ENCODE measurements at places on chromosomes 11 and 22.
A peak's percentile ranks its signal among the peaks of the same experiment; 100 is the strongest.

- DNase-seq: peak; percentile 93
These were observed 149.1 kb upstream of the RAG2 start for GRCh38 chr11:36746886-36747710.

- DNase-seq: no peak
These were observed 31.7 kb downstream of the KIRREL3 start for GRCh38 chr11:126968915-126969314.

DNA sequence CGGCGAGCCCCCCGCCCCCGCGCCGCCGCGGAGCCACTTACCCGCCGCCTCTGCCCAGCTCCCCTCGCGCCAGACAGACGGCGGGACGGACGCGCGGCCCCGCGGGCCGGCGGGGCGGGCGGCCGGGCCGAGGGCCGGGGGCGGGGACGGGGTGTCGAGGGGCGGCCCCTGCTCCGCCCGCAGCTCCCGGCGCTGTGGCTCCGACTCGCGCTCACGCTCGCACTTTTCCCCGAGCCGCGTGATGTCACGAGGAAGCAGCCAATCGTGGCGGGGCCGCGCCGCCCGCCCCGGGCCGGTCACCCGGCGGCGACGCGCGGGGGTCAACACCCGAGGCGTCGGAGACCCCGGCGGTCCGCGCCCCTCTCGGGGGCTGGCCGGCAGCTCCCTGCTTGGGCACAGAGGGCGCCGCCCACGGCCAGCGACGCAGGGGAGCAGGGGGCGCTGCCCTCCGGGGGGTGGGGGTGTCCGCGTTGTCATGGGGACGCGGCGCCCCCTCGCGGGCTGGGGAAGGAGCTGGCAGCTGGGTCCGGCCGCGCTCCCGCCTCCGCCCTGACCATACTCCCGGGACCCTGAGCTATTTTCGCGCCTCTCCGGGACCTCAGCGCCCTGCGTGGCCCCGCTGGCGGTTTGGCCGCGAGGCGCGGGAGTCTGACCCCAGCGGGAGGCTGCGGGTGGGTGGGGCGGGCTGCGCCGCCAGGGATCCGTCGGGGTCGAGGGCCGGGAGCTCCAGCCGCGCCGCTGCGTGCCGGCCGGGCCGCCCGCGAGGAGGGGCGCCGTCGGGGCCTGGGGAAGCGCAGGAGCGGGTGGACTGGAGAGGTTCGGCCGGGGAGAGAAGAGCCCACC lies at the start of gene CHRM4:
Gene CHRM4 (minus strand): TSS at position 199 of the 843 bp plus-strand sequence. CDS start 5,219 bp downstream, outside the sequence.
- DNase-seq: no peak

- no peak for DNase-seq
These were observed 14.1 kb downstream of the DERL3 start for GRCh38 chr22:23824476-23825245.

GRCh38 chr11:126925321-126926093 lies 75.1 kb downstream of the KIRREL3 start:
- no peak for DNase-seq

- no peak for DNase-seq
These were observed 1680.6 kb upstream of the RAG2 start for GRCh38 chr11:38278457-38279141.

DNA sequence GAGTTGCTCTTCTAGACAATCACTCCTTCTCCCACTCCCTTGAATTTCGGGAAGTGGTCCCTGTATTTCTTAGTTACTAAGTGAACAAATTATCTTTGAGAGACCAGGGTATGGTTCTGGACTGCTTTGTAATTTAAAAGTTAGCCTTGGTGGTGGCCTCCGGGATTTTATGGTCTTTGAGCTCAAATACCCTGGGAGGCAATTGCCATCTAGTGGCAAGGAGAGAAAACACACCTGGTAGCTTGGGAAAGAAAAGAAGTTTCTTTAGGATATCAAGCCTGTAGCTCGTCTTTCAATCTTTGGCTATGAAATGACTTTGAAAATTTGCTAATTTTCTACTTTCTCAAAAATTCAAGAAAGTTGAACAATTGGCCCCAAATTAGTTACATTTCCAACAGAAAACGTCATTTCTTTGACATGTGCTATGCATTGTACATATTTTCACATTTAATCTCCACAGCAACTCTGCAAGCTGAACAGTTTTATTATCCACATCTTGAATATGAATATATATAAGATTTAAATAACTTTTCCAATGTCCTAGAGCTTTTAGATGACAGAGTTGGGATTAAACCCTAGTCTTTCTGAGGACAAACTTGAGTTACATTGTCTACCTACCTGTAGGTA lies 39.1 kb downstream of the MMP27 start:
- DNase-seq: peak; percentile 61

DNA sequence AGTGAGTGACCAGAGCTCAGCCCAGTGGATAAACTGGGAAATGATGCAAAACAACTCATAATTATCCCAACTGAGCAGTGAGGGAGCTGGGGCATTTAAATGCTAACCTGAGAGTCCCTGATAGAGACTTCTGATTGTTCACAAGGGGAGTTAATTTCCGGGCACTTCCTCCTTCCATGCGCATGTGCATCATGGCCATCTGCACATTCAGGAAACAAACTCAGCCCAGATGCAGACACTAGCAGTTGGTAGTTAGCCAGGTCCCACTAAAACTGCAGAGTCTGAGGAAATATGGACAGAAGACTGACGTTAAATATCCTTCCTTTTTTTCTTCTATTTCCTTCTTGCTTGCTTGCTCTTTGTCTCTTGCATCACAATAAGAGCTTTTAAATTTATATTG lies 852.1 kb upstream of the LRRC4C start:
- no peak for DNase-seq

DNA sequence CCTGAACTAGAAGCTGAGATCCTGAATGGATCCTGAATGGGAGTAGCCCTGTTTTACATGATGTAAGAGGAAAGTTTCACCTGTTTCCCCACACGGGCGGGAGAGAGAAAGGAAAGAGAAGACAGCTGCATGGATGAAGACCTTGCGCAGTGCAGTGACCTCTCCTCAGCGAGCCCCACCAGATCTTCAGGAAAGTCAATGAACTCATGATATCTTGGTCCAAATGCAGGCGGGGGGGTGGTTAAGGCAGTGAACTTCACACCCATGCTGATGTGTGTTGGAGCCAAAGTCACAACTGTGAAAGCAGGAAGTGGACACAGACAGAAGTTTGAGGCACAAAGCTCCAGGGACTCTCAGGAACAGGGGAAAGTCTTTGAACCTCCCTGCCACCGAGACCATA lies 8.6 kb upstream of the FJX1 start:
- no peak for DNase-seq

DNA sequence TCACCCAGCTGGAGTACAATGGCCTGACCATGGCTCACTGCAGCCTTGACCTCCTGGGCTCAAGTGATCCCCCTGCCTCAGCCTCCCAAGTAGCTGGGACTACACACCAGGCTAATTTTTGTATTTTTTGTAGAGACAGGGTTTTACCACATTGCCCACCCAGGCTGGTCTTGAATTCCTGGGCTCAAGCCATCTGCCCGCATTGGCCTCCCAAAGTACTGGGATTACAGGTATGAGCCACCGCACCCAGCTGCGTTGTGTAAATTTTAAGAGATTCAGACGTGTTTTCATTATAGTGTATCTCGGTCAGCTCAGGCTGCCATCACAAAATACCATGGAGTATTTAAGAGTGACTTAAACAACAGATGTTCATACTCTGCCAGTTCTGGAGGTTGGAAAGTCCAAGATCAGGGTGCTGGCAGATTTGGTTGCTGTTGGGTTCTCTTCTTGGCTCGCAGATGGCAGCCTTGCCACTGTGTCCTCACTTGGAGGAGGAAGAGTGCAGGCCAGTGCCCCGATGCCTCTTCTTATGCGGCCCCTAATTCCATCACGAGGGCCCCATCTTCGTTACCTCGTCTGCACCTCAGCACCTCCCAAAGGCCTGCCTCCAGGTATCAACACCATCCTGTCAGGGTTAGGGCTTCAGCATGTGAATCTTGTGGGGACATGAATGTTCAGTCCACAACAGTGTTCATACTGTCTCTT lies 32.6 kb upstream of the PARVB start:
- DNase-seq: no peak

GRCh38 chr11:111976767-111977145 lies 39.6 kb downstream of the DIXDC1 start:
- no peak for DNase-seq

DNA sequence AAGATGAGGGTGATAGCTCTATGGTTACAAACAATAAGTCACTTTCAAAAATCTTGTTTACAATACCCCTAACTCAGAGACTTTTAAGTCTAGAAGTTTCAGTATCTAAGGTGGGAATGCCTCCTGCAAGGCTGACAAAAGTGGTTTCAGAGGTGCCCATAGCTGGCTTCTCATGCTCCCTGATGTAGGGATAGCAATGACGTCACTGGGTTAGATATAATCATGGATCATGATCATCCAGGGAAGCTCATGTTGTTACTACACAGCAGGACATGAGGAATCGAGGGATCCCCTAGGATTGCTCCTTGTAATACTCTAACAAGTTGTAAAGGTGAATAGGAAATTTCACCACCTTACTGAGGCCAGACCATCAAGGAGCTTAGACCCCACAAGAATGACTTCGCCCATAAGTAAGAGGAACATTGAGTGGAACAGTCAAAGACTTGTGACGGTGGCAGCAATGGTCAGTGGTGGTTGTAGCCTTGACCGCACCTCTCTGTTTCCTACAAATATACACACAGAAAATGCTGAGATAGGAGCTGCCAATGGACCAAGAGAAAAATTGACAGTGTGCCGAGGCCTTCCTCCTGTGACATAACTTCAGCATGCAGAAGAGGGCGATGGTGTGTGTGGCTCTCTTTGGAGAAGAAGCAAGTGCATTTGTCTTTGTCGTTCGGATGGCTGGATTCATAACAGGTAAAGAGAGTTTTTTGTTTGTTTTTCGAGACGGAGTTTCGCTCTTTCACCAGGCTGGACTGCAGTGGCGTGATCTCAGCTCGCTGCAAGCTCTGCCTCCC lies 15.6 kb downstream of the APOL4 start:
- DNase-seq: no peak

DNA sequence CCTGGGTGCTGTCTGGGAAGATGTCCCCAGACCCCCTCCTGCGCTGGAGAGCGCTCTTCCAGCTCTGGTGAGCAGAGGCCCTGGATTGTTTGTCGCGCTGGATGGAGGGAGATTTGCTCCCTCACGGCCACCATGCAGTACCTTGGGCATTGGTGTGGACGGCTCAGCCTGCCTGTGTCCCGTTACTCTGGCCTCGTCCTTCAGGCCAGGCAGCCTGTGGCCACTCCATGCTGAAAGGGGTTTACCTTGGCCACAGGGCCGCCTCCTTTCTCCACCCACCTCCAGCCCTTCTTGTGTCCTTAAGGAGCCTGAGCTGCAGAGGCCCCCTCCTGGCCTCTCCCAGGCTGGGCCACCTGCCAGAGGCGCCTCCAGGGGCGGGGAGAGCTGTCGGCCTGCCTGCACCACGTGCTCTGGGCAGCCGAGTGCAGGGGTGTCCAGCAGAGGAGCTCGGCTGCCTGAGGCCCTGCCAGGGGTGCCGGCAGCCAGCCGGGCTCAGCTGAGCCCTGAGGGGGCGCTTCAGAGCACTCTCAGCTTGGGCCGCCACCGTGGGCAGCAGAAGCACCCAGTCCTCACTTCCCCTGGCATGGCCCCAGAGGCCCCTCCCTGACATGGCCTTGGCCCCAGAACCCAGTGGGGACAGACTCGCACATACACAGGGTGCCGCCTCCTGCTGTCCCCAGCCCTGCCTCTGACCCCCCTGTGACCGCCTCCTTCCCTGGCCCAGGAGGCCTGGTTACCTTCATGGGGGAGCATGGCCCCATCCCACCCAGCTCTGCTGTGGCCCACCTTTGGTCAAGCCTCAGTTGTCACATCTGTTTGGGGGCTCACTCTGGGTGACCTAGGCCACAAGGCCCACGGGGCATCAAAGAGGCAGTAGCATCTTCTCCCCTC lies 3.4 kb downstream of the CCND1 start:
- no peak for DNase-seq

- DNase-seq: no peak
These were observed 562 bp downstream of the ZBED4 start for GRCh38 chr22:49853981-49854831.

DNA sequence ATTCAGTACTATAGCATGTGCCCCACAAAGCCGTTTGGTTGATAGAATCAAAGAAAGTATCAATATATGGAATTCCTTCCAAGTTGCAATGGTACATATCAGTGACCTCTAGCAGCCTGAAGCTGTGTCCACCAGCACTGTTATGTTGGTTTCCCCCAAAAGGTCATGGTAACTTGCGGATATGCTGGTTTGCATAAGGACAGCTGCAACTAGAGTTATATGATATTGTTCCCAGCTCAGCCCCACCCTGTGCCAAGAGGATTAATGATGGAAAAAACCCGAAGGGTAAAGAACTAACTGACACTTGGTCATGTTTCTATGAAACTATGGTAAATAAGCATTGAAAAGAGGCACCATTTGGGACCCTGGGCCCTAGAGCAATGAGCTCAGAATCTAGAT lies 93.5 kb downstream of the PDHX start:
- no peak for DNase-seq

GRCh38 chr11:120606211-120607010 lies 94.9 kb downstream of the GRIK4 start:
- DNase-seq: no peak

DNA sequence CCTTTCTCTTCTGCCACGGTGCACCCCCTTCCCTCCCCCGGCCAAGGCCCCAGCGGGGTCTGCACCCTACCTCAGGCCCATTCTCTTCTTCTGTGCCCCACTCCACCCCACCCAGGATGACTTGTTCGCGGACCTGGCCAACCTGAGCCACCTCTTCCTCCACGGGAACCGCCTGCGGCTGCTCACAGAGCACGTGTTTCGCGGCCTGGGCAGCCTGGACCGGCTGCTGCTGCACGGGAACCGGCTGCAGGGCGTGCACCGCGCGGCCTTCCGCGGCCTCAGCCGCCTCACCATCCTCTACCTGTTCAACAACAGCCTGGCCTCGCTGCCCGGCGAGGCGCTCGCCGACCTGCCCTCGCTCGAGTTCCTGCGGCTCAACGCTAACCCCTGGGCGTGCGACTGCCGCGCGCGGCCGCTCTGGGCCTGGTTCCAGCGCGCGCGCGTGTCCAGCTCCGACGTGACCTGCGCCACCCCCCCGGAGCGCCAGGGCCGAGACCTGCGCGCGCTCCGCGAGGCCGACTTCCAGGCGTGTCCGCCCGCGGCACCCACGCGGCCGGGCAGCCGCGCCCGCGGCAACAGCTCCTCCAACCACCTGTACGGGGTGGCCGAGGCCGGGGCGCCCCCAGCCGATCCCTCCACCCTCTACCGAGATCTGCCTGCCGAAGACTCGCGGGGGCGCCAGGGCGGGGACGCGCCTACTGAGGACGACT lies 15.9 kb downstream of the RTN4RL2 start:
- peak; percentile 38 for DNase-seq

DNA sequence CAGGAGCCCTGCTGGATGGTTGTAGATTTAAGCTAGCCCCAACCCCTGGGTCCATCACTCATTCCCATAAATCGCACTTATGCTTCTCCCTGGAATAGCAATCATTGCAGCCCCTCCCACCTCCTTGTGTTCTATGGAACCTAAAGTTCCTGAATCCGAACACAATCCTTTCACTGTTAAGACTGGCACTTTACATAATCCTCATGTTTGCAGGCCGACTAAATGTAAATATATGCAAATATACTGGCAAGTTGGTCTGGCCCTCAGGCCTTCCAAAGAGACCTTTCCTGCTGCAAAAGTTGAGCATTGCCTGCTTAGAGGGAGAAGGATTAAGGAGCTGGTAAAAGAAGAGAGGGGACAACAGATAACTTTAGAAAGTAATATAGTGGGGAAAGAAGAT lies 892.9 kb downstream of the OPCML start:
- DNase-seq: no peak

Measured in natural killer cell (primary cell).